ENCODE measurements at places on chromosomes 7 and 10. TPM values are rescaled to one million over a fixed set of nuclear protein-coding genes. Genes with fewer than 3 reads are reported as not detected.

The TMEM225B gene
- 0.51 TPM for total RNA-seq

The TSPAN12 gene
- total RNA-seq, result 33.7 TPM

The TLX1 gene
- total RNA-seq, result not detected

The TRIM73 gene
- total RNA-seq, result 0.89 TPM

The LIPF gene
- total RNA-seq, result not detected

The MOGAT3 gene
- total RNA-seq, result not detected

The ANKRD26 gene
- 2.0 TPM for total RNA-seq

The DRGX gene
- not detected for total RNA-seq

The CCDC172 gene
- not detected for total RNA-seq

The MEST gene
- total RNA-seq, result 77.9 TPM

The LRRC4 gene
- 1.0 TPM for total RNA-seq

The FBXL13 gene
- total RNA-seq, result 0.49 TPM

The ERCC6 gene
- 3.7 TPM for total RNA-seq

The ACSM6 gene
- not detected for total RNA-seq

The VAX1 gene
- total RNA-seq, result not detected

The TRIM50 gene
- not detected for total RNA-seq

The TMEM26 gene
- total RNA-seq, result under 0.01 TPM

The PCLO gene
- total RNA-seq, result 0.98 TPM

The MCU gene
- total RNA-seq, result 29.3 TPM

The NKX2-3 gene
- not detected for total RNA-seq

The CTNNA3 gene
- total RNA-seq, result not detected

The NOD1 gene
- 4.7 TPM for total RNA-seq

The KCP gene
- total RNA-seq, result 0.98 TPM

The VWA2 gene
- not detected for total RNA-seq

The HACD1 gene
- 26.9 TPM for total RNA-seq

The PKD2L1 gene
- not detected for total RNA-seq

The METTL27 gene
- total RNA-seq, result 10.8 TPM

The CUBN gene
- 0.16 TPM for total RNA-seq

The TMEM72 gene
- total RNA-seq, result 0.25 TPM

The ACBD7 gene
- 1.8 TPM for total RNA-seq

The WIPF3 gene
- 0.25 TPM for total RNA-seq

The FAM25C gene
- total RNA-seq, result not detected

The ITGB8 gene
- 46.4 TPM for total RNA-seq

The PNLIPRP3 gene
- not detected for total RNA-seq

The SPACDR gene
- 0.89 TPM for total RNA-seq

The UCN3 gene
- total RNA-seq, result not detected

The FGFBP3 gene
- 0.33 TPM for total RNA-seq

The PYROXD2 gene
- 3.7 TPM for total RNA-seq

The GPNMB gene
- 1.1 TPM for total RNA-seq

The GLRX3 gene
- 55.4 TPM for total RNA-seq

The NRCAM gene
- total RNA-seq, result 0.98 TPM

The HELLS gene
- total RNA-seq, result 29.5 TPM

The RNF133 gene
- total RNA-seq, result not detected

The NPFFR1 gene
- total RNA-seq, result under 0.01 TPM

The TMEM229A gene
- total RNA-seq, result not detected

The CPVL gene
- total RNA-seq, result 10.3 TPM

The CASD1 gene
- total RNA-seq, result 6.4 TPM

The SUGCT gene
- total RNA-seq, result 7.2 TPM

The ZC3HAV1L gene
- 22.8 TPM for total RNA-seq

The RNF148 gene
- total RNA-seq, result not detected

The MET gene
- total RNA-seq, result 124 TPM

The FAM25A gene
- not detected for total RNA-seq

The VSTM4 gene
- 1.6 TPM for total RNA-seq

The CFAP69 gene
- total RNA-seq, result 1.6 TPM

The NEUROD6 gene
- total RNA-seq, result not detected

The ADRA2A gene
- total RNA-seq, result under 0.01 TPM

The SFRP5 gene
- total RNA-seq, result 3.0 TPM

The TYW1B gene
- 0.76 TPM for total RNA-seq

The ITGA8 gene
- 0.25 TPM for total RNA-seq

Data from mesangial cell (primary cell).